Adrenal gland (tissue), 19 donors: ENCODE measurements at places on chromosomes 6 and 20. TPM values are rescaled to one million over a fixed set of nuclear protein-coding genes. Genes with fewer than 3 reads are reported as not detected.

DNA sequence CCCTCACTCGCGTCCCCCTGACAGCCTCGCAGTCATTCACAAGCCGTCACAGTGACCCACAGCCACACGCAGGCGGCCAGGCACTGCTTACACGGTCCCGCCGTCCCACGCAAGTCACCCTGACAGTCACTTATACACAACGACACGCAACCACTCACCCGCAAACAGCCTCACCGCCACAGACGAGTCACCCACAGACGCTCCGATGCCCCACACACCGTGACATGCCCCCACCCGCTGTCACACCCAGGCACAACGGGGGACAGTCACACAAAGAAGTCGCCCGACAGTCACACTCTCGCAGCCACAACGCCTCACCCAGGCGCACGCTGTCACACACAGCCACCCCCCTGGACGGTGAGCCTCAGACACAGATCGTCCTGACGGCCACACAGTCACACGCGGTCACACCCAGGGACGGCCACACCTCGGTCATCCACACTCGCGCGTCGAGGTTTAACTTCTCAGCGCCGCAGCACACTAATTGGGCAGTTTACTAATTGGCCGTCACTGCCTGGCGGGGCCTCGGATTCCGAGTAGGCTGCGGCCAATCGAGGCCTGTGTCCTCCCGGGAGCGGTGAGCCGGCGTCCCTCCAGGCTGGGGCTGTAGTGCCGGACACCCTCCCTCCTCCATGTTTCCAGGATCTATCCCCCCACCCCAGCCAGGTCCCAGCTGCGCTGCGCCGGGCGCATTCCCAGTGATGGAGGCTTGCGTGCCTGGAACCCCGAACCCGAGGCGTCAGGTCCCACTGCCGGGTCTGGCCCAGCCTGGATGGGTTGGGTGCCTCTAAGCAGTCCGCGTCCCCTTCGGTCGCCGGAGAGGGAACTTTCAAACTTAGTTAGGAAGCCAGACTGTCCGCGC lies 790 bp downstream of the TOX2 start:
- no peak overlapping the region for H3K4me3 ChIP-seq
- no peak for DNase-seq
- no peaks in the 10 kb centered on the region for H3K4me1 ChIP-seq

Gene KIF25
- not detected for total RNA-seq

Gene BTBD3
- total RNA-seq: 52.0 TPM

- no peak overlapping the region for H3K27ac ChIP-seq
- no peaks in the 10 kb centered on the region for H3K27me3 ChIP-seq
- H3K4me3 ChIP-seq: no peak overlapping the region
- H3K36me3 ChIP-seq: no peaks in the 10 kb centered on the region
- DNase-seq: no peak
These were observed 101.5 kb downstream of the LAMP5 start for GRCh38 chr20:9615766-9616454.

Gene IL20RA
- 18.4 TPM for total RNA-seq

- H3K4me1 ChIP-seq: no peaks in the 10 kb centered on the region
- H3K27me3 ChIP-seq: no peaks in the 10 kb centered on the region
- no peak overlapping the region for H3K27ac ChIP-seq
- no peak overlapping the region for H3K4me3 ChIP-seq
- no peaks in the 10 kb centered on the region for H3K36me3 ChIP-seq
- DNase-seq: no peak
These were observed 204.9 kb downstream of the PHACTR1 start for GRCh38 chr6:12921467-12921866.

Gene DEFB119
- total RNA-seq: not detected

DNA sequence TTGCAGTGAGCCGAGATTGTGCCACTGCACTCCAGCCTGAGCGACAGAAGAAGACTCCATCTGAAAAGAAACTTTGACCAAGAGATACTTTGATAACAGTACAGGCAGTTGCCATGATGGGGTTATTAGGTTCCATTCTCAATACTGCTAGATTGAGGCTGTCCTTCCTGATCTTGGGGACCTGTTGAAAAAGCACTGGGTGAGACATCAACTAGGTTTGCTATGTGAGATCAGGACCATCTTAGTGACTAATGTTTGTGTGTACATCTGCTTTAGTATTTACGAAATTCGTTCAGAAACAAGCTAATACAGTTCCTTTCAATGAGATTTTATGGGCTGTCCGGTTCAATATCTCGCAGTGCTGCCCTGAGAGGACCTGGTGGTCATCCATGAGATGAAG lies 2.6 kb downstream of the DSE start:
- no peaks in the 10 kb centered on the region for H3K36me3 ChIP-seq
- no peaks in the 10 kb centered on the region for H3K27me3 ChIP-seq
- no peak for DNase-seq
- H3K27ac ChIP-seq: no peak overlapping the region
- peak overlapping the region; percentile 10 for H3K4me3 ChIP-seq

GRCh38 chr20:846894-847278 lies 13.4 kb downstream of the FAM110A start:
- no peaks in the 10 kb centered on the region for H3K27me3 ChIP-seq
- no peak for DNase-seq

Gene HLA-DRB1
- 282 TPM for total RNA-seq

DNA sequence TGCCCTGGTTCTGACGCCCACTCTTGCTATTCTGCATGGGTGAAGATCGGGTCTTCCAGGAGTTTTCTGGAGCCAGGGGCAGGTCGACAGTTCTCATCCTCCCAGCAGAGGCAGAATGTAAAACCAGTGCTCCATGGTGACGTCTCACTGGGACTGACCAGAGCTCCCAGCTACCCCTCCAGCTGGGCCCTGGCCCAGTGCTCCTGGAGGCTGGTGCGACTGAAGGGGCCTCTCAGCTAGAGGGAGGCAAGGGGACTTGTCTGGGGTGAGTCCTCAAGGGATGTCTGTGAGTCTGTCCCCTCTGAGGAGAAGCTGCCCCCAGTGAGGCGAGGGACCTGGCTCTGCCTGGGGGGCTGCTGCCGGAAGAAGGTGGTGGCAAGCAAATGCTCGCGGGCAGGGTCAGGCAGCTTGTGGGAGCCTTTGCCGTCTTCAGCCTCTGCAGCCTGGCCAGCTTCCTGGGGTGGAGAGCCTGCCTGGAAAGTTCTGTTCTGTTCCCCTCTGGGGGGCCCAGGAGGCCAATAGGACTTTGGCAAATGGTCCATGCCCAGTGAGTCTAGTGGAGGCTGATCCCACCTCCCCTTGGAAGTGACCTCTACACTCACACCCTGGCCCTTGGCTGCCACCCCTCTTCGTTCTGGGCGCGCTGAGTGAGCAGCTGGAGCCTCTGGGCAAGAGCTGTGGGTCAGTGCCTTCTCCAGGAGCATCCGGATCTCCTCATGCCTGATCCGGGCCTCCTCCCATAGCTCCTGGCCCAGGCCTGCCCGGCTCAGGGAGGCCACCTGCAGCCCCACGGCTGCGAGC lies 47.5 kb downstream of the KIAA1755 start:
- H3K27ac ChIP-seq: no peak overlapping the region
- H3K27me3 ChIP-seq: no peaks in the 10 kb centered on the region
- H3K36me3 ChIP-seq: no peaks in the 10 kb centered on the region
- no peak overlapping the region for H3K4me3 ChIP-seq
- no peaks in the 10 kb centered on the region for H3K4me1 ChIP-seq
- no peak for DNase-seq

Gene ZNF165
- total RNA-seq: 1.2 TPM

DNA sequence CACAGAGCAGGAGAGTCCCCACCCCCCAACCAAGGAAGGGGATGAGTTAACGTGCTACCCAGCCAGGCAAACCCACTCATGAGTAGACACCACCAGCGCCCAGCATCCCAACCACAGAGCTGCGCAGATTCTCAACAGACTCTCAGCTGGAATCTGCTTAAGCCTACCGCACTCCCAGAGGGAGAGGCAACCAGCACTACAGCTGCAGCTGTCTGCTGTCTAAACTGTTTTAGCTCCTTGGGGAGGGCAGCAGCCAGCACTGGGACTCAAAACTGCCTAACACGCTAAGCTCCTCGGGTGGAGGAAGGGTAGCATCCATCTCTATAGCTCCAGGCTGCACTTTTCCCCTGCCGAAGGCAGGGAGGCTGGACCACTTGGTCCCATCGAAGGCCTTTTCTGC lies 539.8 kb downstream of the EPHA7 start:
- H3K27me3 ChIP-seq: no peaks in the 10 kb centered on the region
- no peaks in the 10 kb centered on the region for H3K4me1 ChIP-seq
- H3K4me3 ChIP-seq: no peak overlapping the region

Gene VGLL2
- total RNA-seq: not detected

DNA sequence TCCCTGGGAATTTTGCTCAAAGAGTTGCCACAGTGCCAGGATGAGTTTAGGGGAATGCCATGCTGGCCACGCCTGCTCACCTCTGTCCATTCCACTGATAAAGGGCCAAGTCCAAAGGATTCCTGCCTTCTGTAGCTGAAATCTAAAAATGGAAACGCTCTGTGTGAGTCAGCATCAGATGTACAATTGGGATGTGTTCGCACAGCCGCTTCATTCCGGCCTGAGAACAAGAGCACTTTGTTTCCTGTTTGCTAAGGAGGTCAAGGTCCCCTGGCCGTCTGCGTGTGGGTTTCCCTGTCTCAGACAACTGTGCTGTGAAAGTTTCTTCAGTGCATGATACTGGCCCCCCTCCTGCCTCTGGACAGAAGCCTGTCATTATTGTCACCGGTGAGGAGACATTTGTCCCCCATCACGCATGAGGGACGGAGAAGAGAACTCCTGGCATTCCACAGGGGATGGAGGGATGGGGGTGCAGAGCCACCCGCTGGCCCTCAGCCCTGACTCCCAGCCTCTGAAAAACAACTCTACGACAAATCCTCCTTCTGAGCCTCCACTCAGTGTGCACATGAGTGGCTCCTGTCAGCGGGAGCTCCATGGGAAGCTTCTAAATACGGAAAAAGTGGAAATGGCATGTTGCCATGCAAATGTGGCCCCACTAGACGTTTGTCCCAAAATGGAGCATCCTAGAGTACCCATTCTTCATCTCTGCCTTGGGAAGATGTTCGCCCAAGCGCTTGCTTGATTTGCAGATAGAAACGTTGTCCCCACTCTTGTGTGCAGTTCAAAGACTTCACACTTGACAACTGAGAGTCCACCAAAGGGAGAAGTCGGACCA lies 143.5 kb upstream of the AFDN start:
- no peak overlapping the region for H3K4me3 ChIP-seq
- H3K27me3 ChIP-seq: peaks cover 5% of the 10 kb centered on the region
- DNase-seq: peak; percentile 74
- peak overlapping the region; percentile 62 for H3K27ac ChIP-seq

DNA sequence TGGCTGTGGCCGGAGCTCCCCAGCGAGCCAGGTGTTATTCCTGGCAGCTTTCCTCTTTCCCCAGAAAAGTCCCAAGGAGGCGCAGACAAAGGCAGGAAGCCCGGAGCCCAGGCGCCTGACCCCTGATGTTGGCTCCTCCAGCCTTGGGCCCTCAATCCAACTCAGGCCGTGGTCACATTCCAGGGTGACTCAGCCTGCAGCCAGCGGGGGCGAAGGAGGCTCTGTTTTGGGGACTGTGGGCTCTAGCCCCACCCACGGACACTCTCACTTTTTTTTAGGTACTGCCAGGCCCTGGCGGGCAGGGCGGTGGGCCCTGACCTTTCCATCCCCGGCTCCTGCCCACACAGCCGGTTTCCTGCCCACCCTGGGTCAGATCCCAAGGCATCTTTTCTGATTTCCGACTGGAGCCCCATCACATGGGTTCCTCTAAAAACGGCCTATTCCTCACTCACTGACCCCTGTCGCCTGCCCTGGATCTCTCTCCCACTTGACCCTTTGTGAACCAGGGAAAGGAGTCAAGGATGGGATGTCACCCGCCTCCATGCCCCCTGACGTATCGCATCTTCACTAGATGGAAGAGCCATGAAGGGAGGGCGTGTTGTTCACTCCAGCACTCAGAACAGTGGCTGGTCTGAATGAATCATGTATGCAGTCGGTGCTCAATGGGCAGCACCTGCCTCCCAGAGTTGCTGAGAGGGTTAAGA lies 5.5 kb downstream of the PTGIS start:
- DNase-seq: peak; percentile 78
- H3K27me3 ChIP-seq: peaks cover 13% of the 10 kb centered on the region
- H3K36me3 ChIP-seq: no peaks in the 10 kb centered on the region

GRCh38 chr6:13733178-13733887 lies 21.7 kb upstream of the RANBP9 start:
- DNase-seq: peak; percentile 84
- no peaks in the 10 kb centered on the region for H3K36me3 ChIP-seq
- no peak overlapping the region for H3K4me3 ChIP-seq
- H3K4me1 ChIP-seq: no peaks in the 10 kb centered on the region

Gene GGTLC1
- not detected for total RNA-seq

DNA sequence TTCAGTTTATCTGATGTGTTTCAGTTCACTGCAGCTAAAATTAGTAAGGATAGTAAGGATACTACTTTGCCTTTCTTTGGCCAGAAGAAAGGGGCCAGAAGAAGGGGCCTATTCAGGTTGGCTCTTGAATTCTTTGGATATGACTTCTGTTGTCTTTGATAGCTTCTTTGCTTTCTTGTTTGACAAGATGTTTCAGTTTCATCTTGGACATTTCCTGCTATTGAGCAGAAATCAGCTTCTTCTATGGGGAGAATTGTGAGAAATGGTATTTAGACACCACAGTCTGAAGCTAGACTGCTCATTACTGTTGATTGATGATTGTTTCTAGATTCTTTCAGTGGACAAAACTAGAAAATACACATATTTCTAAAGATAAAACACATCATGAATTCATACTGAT lies 23.2 kb downstream of the L3MBTL3 start:
- H3K27me3 ChIP-seq: no peaks in the 10 kb centered on the region
- peaks cover 4% of the 10 kb centered on the region for H3K4me1 ChIP-seq
- no peak overlapping the region for H3K4me3 ChIP-seq
- no peak for DNase-seq
- no peak overlapping the region for H3K27ac ChIP-seq

GRCh38 chr6:81694855-81695254 lies 57.6 kb downstream of the TENT5A start:
- no peaks in the 10 kb centered on the region for H3K36me3 ChIP-seq
- H3K27ac ChIP-seq: no peak overlapping the region
- DNase-seq: no peak
- H3K27me3 ChIP-seq: no peaks in the 10 kb centered on the region
- no peak overlapping the region for H3K4me3 ChIP-seq

GRCh38 chr6:123908797-123909196 lies 105.1 kb downstream of the NKAIN2 start:
- no peak overlapping the region for H3K4me3 ChIP-seq
- H3K27ac ChIP-seq: no peak overlapping the region
- no peak for DNase-seq
- no peaks in the 10 kb centered on the region for H3K4me1 ChIP-seq

DNA sequence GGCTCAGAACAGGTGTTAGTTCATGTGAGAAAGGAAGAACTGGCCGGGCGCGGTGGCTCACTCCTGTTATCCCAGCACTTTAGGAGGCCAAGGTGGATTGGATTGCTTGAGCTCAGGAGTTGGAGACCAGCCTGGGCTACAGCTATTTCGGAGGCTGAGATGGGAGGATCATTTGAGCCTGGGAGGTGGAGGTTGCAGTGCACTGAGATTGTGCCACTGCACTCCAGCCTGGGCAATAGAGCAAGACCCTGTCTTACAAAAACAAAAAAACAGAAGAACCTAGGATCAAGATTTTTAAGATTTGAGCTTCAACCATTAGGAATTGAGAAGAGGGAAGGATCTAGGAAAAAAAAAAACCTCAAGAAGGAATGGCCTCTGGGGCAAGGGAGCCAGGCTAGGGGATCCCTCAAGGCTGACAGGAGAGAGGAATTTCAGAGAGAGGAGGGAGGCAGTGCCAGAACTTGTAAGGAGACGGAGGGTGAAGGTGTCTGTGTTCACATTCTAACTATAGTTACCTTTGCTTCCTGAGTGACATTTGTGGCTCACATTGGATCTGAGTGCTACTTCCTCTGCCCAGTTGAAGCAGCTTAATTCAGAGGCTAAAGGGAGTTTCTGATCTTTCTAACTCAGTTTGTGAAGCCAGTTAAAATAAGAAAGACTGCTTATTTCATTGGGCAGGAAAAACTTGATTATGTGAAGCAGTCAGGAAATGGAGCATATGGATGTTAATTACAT lies 26.1 kb downstream of the CHMP4B start:
- no peaks in the 10 kb centered on the region for H3K36me3 ChIP-seq
- H3K27me3 ChIP-seq: no peaks in the 10 kb centered on the region
- H3K4me1 ChIP-seq: peaks cover 40% of the 10 kb centered on the region
